ENCODE measurements at places on chromosomes 2 and 18.
A peak's percentile ranks its signal among the peaks of the same experiment; 100 is the strongest.

DNA sequence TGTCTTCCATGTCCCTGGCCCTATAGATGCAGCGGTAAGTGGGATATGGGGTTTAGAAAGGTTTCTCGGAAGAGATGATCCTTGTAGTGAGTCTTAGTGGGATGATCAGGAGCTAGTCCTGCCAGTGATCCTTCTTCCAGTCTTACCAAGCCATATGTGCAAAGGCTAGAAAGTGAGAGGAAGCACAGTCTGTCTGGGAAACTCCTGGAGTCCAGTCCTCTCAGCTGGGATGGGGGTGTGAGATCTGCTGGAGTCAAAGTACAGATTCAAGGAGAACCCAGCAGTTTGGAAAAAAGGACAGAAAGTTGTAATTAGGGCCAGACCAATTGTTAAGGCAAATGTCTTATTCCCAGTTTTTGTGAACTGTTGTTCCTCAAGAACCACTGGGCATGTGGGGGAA is 83.3 kb downstream of the LIMS1 start:
- DNase-seq: no peak

GRCh38 chr18:67650686-67651385 is 134.3 kb upstream of the DSEL start:
- DNase-seq: no peak

DNA sequence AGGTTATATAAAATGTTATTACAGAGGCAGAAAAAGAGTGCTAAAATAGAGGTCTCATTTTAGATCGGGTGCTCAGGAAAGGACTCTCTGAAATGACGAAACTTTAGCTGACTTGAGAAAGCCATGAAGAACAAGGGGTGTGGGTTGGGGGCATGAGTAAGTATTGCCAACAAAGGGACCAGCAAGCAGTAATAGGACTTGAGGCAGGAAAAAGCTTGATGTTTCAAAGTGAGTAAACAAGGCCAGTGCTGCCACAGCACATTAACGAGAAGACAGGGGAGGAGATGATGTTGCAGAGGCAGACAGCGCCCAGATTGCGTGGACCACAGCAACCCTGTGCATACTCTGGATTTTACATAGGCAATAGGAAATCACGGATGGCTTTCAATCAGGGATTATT is 318.8 kb downstream of the ZEB2 start:
- no peak for DNase-seq

- no peak for DNase-seq
Measured at GRCh38 chr2:232348936-232349335, 29.6 kb upstream of the ALPP start.

DNA sequence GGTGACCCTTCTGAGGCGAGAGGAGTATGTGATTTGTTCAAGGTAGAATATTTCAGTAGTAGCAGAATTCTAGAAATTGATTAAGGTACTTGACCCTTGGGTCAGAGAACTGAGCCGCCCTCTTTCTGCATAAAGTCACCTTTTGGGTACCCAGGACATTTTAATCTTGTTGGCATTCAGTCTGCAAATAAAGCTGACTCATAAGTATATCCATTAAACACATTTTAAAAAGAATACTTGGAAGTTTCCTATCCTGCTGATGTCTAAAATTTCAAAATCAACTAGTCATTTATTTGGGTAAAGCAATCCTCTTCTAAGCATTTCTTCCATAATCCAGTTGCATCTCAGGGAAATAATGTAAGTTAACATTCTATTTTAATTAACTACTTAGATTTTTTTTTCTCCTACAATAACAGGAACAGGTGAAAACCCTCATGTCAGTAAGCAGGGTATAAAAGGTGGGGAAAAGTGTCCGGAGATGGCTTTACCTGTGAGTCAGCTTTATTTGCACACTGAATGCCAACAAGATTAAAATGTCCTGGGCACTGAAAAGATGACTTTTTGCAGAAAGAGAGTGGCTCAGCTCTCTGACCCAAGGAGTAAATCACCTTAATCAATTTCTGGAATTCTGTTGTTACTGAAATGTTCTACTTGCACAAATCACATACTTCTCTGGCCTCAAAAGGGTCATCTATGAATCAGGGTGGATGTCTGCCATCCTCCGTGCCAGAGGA is 78.7 kb upstream of the ITGA6 start:
- DNase-seq: no peak

GRCh38 chr2:54903736-54904554 is 146.3 kb downstream of the RTN4 start:
- DNase-seq: peak; percentile 97

DNA sequence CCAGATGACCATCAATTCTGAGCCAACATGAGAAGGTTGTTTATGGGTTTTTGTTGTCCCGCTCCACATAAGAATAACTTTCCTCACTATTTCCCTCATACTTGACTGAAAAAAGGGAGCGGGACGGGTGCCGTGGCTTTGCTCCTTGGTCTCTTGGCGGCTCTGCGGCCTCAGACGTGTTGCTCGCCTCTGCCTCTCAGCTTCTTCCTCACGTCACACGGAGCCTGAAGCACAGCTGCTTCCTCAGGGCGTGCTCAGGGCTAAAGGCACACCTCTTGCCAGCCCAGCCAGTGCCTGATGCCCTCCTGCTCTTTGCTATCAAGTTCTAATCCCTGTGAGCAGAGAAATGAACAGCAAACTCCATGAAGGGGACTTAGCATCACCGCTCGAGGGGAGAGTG is 17.9 kb upstream of the ID2 start:
- DNase-seq: no peak

DNA sequence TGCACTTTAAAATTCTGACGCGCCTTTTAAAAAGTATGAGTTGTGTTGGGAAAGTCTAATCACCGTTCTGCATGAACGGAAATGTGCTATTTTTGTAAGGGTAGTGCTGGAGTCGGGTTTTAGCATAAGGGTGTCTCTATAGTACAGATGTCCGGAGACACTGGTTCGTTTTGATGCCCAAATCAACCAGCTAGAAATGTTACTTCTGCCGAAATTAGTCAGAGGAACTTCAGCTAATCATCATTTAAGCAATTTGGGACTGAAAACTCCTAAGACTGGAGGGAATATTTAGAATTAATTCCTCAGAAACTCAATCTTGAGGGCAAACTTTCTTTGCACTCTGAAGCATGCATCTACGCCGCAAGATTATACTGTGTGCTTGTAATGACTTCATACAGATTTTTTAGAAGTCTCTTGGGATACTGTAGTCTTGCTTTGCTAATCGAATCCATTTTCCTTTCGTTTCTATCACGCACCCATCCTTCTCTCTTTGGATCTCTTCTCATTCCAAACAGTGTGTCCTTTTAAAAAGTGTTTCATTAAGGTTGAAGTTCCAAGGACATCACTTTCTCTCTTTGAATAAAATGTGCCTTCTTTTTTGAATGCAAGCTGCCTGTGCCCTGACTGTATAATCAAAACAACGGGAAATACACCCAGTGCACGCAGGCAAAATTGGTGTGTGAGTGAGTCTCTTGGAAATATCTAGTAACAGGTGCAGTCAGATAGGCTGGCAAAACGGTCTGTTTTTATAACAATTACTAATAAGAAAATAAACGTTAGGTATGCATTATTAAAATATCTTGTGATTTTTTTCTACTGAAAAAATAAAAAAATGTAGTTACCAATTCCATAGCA is 270.9 kb upstream of the TCF4 start:
- DNase-seq: no peak

GRCh38 chr2:198287706-198288105 is 483.3 kb downstream of the PLCL1 start:
- no peak for DNase-seq

Measured in lung microvascular endothelial cell (primary cell).